ENCODE measurements at places on chromosomes 2 and 18. TPM values are rescaled to one million over a fixed set of nuclear protein-coding genes. Genes with fewer than 3 reads are reported as not detected.

The EVA1A gene
- total RNA-seq: 51.3 TPM

The SAG gene
- total RNA-seq: not detected

The UGT1A4 gene
- 0.21 TPM for total RNA-seq

The APLF gene
- total RNA-seq: 11.8 TPM

The NGEF gene
- 2.4 TPM for total RNA-seq

The TMEFF2 gene
- not detected for total RNA-seq

Data from lung (tissue), 17 donors.